Naive thymus-derived CD4-positive, alpha-beta T cell (primary cell): ENCODE measurements at places on chromosomes 2 and 18.

- DNase-seq = no peak
Observed at GRCh38 chr2:100759901-100760300, 60.0 kb upstream of the NPAS2 start.

- DNase-seq = no peak
Observed at GRCh38 chr18:79776674-79777073, 21.1 kb upstream of the KCNG2 start.

DNA sequence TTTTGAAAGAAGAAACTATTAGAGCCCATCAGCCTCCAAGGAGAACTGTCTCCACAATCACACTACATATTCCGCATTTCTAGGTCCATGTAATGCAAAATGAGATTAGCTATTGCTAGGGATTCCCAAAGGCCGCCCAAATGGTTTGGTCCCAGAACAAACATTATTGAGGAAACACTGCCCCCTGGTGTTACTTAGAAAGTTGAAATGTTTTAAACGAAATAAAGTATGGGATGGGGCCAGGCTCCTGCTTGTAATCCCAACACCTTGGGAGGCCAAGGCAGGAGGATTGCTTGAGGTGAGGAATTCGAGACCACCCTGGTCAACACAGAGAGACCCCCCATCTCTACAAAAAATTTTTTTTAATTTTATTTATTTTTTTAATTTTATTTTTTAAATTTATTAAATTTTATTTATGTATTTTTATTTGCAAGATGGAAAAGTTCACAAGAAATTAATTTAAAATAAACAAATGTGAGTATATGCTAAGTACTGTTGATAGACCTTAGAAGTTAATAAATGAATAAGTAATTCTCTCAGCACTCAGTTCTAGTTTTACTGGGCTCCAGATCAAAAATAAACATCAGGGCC, 5.5 kb downstream of the NHEJ1 start:
- peak; percentile 54 for DNase-seq

- DNase-seq = no peak
Observed at GRCh38 chr18:69308619-69309018, 92.1 kb upstream of the DOK6 start.

DNA sequence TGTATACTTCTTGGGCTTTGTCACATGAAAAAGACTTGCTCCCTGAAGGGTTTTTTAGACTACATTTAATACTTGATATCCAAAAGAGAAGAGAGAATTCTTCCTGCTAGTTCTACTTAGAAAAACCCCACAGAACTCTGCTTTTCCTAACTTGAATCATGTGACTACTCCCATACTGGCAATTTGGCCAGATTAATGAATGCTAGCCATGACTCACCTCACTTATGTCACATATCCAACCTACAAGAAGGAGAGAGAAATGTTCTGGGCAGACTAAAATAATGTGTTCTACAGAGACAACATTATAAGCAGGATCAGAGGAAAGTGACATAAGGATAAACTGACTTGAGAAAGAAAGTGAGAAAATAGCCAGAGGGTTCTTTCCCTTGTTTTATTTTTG, 249.3 kb upstream of the GULP1 start:
- no peak for DNase-seq

- DNase-seq = peak; percentile 31
Observed at GRCh38 chr18:63161032-63161760, 158.4 kb downstream of the BCL2 start.

DNA sequence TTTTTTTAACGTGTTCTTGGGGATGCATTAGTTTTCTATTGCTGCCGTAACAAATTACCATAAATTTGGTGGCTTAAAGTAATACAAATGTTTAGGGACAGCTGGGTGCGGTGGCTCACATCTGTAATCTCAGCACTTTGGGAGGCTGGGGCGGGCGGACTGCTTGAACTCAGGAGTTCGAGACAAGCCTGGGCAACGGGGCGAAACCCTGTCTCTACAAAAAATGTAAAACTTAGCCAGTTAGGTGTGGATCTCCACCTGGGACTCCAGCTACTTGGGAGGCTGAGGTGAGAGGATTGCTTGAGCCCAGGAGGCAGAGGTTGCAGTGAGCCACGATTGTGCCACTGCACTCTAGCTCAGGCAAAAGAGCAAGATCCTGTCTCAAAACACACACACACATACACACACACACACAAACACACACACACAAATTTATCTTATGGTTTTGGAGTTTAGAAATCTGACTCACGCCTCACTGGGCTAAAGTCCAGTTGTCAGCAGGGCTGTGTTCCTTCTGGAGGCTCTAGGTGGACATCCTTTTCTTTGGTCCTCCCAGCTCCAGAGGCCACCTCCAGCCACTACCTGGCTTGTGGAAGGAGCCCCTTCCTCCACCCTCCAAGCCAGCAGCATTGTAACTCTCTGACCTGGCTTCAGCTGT, 76.1 kb downstream of the SEPTIN10 start:
- DNase-seq = no peak

DNA sequence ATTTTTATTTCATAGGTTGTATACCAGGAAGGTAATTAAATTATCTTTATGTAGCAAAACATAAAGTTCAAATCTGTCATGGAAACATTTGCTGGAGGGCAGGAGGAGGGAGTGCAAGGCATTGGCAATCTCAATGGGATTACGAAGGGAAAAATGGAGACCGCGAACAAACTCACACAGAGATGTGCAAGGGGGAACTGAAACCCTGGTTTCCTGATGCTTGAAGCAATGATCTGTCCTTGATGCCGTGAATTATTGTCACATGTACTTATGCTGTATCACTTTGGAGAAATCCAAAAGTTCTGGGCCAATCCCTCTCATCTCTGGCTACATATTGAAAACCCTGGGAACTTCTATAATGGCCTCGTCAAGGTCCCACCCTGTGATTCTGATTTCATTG, 65.0 kb upstream of the MFF start:
- no peak for DNase-seq

DNA sequence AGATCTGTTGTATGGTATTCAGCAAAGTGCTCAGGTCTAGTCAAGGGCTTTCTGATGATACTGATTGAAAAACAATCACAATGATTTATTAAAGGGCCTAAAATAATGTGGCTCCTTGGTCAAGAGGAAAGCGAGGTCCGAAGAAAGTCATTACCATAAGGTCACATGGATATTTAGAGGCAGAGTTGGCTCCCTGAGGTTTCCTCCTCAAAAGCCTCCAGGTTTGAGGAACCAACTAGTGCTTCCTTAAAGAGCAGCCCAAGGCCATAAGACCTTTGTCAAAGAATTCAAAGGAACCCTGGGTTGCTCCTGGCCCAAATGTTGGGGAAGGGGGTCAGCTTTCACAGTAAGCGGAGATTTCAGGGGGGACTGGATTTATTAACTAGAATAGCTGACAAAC, 280.7 kb upstream of the ATP5MC3 start:
- DNase-seq = no peak

DNA sequence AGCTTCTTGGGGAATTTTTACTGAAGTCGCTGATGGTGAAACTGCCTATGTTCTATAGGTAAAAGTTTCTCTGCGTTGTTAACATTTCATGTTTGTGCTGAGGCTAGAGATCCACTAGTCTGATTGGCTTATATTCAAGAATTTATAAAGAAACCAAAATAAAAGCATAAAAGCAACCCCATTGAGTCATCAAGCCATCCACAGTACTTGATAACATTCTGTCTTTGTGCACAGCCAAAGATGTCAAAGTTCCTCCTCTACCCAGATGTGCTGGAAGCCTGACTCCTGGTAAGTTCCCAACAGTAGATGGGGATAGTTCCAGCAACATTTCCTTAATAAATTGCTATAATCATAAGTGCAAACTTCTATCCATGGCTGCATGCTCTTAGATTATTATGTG, 107.8 kb downstream of the TANC1 start:
- no peak for DNase-seq

GRCh38 chr18:22219568-22220355, 50.4 kb downstream of the GATA6 start:
- DNase-seq = no peak

- no peak for DNase-seq
Observed at GRCh38 chr2:155382776-155383175, 684.3 kb downstream of the KCNJ3 start.

- no peak for DNase-seq
Observed at GRCh38 chr2:45974056-45974455, 322.6 kb downstream of the PRKCE start.

DNA sequence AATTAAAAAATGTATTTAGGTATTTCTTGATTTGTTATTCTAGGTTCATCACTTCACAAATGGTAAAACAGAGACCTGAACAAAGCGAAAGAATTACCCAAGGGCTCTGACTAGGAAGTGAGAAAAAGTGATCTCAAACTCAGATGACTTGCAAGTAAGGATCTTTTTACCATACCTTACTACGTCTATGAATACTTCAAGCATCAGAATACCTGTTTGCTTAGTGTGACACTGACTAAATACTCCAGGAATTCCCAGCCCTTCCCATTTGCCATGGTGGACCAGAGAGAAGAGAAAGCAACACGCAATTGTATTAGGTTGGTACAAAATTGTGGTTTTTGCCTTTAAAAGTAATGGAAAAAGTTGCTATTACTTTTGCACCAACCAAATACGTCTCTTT, 35.8 kb upstream of the FIGN start:
- no peak for DNase-seq

DNA sequence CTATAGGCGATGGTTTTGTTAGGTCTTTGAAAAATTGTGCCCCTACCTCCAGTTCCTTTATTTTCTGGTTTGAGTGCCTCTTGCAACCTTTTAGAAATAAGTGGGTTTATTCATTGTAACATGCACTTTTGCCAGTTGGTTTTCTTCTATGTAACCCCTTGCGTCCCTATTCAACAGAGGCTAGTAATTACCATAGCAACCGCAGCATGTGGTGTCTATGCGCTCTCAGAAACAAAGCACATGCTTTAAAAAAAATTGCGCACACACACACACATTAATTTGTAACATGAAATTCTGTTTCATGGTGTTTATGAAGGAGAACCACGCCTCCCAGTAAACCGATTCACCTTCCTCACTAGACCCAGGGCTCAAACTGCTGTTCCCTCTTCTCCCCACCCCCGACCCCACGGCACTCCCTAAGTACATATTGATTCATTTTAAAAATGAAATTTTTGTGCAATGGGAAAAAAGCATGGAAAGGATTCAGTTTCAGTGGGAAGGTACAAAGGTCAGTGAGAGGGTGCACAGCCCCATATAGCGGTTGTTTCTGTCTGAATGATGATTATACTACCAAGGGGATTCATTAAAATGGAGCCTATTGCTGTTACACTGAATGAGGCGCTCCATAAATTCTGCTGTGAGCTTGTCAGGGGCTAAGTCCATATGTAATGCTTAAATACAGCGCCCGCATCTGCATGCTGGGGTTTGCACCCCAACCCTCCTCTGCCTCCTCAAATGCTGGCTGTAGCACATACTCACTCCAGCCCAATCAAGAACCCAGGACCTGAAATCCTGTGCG, 206.9 kb downstream of the ICOS start:
- no peak for DNase-seq

GRCh38 chr2:23065936-23066335, 319.0 kb upstream of the KLHL29 start:
- DNase-seq = no peak

- no peak for DNase-seq
Observed at GRCh38 chr2:45003579-45004551, 5.4 kb downstream of the SIX2 start.

GRCh38 chr2:207375207-207375875, 154.4 kb upstream of the CREB1 start:
- no peak for DNase-seq

- peak; percentile 14 for DNase-seq
Observed at GRCh38 chr18:51211552-51211951, 14.1 kb upstream of the MEX3C start.

GRCh38 chr18:54604211-54604610, 13.2 kb downstream of the DYNAP start:
- no peak for DNase-seq
